ENCODE measurements at places on chromosomes 6 and 20. TPM values are rescaled to one million over a fixed set of nuclear protein-coding genes. Genes with fewer than 3 reads are reported as not detected.
A peak's percentile ranks its signal among the peaks of the same experiment; 100 is the strongest.

The C20orf141 gene
- not detected for total RNA-seq

- DNase-seq: no peak
Observed at GRCh38 chr6:167651318-167652041, 175.2 kb upstream of the AFDN start.

DNA sequence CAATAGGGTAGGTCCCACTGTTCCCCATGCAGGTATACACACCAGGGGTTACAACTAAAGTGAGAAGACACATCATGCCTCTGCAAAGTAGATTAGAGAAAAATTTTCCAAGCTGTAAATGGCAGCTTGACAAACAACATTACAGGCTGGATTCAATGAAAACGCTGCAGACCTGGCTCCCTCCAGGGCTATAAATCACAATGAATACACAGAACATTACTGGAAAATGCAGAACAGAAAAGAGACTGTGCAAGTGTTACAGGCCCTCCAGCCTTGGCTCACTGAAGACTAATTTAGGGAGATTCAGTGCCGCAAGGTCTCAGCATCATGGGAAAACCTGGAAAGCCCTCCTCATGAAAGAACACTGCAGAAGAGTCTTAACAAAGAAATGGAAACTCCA is 207.8 kb downstream of the KHDC1L start:
- peak; percentile 34 for DNase-seq

The RCAN2 gene
- total RNA-seq: 25.7 TPM

GRCh38 chr6:136961848-136962247 is 39.7 kb downstream of the SLC35D3 start:
- DNase-seq: no peak

The LY86 gene
- total RNA-seq: 6.1 TPM

The LCA5 gene
- total RNA-seq: 4.8 TPM

The AIF1 gene
- total RNA-seq: 44.1 TPM

The DACT2 gene
- total RNA-seq: 5.0 TPM

DNA sequence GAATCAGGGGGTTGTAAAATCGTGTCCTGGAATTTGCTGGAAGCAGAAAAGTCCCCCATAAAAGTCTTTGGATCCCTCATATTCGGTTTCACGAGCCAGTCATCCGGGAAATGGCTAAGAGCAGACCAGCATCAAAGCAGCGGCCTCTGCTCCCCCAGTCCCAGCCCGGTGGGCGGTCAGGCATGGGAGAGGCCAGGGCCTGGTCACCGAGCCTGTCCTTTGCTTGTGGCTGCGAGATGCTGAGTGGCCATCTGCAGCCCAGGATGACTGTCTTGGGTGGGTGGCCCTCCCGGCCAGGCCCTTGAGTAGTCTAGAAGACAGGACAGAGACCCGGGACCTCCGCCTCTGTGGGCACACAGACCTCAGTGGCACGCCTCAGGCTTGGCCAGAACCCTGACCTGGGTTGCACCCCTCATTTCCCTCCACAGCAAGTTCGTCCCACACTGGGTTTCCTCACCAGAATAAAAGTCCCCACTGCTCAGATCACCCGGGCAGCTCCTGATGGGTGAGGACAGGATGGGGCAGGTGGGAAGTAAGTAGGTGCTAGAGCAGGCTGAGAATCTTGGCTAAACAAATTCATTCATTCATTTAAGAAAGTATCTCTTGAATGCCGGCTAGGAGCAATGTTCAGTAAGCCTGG is 172.1 kb downstream of the BMP7 start:
- peak; percentile 92 for DNase-seq

GRCh38 chr6:125245523-125246264 is 56.1 kb downstream of the HDDC2 start:
- no peak for DNase-seq

DNA sequence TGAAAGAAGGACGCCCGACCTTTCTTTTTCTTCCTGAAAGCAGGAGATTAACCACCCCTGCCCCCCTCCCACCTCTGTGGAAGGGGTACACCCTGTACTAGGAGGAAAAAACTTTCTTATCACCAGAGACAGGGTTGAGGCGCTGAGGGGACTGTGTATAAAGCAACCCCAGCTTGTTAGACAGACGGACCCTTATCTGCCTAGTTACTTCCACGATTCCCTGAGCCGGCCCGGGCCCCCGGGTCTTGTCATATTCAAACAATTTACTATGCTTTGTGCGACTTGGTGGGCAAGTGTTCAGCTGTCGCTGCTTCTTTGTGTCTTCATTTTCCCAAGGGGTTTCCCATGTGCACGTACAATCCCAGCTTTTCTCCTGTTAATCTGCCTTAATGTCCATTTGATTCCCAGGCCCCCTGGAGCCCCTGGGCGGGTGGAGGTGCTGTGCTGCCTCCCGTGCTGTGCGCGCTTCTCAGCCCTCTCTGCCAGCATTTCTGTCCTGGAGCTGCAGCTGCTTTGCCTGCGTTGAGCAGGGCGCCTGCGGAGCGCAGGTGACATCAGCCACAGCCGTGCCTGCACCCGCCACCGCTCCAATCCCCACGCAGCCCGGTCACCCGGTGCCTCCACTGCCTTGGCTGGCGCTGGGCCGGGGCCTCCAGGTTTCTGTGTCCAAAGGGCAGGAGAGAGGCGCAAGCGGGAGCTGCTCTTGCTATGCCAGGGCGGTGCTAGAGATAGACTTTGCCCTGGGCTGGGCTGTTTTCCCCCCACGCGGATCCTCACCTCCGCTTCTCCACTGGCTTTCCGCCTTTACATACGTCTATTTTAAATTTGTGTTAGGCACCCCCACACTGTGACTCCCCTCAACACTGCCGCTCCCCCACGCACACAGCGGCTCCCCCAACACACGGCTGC is 96.2 kb downstream of the TTLL2 start:
- no peak for DNase-seq

GRCh38 chr20:56400001-56400640 is 7.7 kb downstream of the CSTF1 start:
- DNase-seq: peak; percentile 81

DNA sequence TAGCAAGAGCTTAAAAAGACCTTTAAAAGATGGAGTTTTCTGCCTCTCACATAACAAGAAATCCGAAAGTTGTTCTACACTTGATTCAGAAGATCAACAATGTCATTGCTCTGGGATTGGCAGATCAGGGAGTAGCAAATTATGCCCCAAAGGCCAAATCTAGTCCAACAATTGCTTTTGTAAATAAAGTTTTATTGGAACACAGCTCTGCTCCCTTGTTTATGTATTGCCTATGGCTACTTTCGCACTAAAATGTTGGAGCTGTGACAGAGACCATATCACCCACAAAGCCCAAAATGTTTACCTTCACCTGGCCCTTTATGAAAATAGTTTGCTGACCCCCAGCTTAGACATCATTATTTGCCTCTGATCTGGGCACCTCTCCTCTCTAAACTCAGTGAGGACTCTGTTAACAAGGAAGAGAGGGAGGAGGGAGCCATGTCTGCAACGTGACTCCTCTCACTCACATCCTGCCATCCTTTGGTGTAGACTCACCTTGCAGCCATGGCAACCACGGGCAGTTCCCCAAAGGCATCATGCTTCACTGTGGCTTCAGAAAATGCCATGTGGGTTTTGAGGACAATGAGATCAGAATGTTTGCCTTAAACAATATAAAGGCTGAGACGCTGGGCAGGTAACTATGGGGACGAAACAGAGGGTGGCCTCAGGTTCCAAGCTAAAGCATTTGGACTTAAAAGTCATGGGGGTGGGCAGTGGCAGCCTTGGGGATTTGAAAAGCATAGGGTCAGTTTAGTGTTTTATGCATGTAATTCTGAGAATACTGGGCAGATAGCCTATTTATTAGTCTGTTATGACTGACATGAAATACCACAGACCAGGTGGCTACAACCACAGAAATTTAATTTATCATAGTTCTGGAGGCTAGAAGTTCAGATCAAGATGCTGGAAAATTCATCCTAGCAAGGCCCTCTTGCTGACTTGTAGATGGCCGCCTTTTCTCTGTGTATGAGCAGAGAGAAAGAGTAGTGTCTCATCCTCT is 149.7 kb upstream of the TNFAIP3 start:
- no peak for DNase-seq

- DNase-seq: no peak
Observed at GRCh38 chr6:83303426-83303825, 110.3 kb downstream of the RWDD2A start.

Measured in kidney (tissue), 22 donors.